ENCODE measurements at places on chromosomes 6 and 20.

DNA sequence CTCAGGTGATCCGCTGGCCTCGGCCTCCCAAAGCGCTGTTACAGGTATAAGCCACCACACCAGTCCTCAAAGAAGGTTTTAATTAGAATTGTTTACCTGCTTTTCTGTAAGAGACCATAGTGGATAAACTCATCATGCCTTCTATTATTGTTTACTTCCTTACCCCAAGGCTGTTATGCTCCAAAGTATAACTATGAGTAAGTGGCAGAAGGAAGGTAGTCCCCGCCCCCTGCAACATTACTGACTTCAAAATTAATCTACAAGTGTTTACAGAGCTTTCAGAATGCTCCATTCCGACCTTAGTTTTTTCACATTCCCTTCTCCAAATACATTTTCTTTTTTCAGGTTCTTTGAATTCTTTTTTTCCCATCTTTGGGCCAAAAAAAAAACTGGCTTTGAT is 480.5 kb upstream of the NOX3 start:
- no peak for DNase-seq

DNA sequence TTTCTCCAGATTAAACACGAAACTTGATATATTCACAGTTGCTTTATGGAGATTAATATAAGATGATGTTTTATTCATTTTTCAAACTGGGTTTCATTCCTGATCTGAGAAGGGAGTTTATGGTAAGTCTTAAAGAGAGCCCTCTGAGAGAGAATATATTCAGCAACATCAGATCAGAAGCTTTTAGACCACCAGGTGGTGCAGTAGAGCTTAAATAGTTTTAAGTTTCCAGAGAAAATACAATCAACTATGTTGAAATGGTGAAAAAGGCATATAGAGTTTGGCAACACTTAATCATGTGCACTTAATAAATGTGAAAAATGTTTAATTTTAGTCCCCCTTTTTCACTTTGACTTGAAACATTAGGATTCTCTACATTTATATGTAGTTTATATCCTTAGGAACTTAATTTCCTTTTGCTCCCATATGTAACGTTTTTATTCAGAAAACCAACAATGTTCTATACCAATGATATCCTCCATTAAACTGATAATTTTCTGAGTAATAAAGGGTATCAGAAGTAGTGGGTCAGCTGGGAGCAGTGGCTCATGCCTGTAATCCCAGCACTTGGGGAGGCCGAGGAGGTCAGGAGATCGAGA is 86.4 kb upstream of the CLDN20 start:
- no peak for DNase-seq

DNA sequence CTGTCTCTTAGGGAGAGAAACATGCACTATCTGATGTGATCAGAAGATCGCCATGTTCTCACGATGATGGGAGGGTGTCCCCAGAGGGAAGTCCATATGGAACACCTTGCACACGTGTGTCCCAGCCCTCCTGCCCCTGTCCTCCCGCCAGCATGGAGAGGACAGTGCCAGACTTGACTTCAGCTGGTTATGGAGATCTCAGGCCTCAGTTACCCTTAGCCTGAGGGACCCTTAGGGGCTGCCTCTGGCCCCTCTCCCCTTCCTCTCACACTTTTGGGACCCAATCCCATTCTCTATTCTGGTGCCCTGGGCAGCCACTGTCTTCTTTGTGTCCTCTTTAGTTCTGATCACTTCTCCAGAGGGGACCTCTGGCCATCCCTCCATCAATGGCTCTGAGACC is 1.6 kb downstream of the TREML4 start:
- DNase-seq: no peak

DNA sequence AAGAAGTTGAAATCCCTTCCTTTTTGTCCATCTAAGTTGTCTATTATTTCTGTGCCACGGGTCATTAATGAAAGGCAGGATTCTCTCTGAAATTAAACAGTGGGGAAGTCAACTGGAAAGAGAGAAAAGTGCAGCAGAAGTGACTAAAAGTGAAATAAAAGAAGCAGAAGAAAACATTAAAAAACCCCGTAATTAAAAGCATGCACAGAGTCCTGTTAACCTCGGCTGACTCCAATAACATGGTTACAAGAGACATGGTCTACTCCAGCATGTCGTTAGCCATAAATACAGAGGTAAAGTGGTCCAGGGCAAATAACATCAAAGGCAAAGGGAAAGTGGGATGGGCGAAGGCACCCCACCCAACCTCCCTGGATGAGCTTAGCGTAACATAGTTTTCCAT is 13.0 kb upstream of the MOXD1 start:
- no peak for DNase-seq

- no peak for DNase-seq
Measured at GRCh38 chr6:133467231-133467981, 226.2 kb downstream of the EYA4 start.

DNA sequence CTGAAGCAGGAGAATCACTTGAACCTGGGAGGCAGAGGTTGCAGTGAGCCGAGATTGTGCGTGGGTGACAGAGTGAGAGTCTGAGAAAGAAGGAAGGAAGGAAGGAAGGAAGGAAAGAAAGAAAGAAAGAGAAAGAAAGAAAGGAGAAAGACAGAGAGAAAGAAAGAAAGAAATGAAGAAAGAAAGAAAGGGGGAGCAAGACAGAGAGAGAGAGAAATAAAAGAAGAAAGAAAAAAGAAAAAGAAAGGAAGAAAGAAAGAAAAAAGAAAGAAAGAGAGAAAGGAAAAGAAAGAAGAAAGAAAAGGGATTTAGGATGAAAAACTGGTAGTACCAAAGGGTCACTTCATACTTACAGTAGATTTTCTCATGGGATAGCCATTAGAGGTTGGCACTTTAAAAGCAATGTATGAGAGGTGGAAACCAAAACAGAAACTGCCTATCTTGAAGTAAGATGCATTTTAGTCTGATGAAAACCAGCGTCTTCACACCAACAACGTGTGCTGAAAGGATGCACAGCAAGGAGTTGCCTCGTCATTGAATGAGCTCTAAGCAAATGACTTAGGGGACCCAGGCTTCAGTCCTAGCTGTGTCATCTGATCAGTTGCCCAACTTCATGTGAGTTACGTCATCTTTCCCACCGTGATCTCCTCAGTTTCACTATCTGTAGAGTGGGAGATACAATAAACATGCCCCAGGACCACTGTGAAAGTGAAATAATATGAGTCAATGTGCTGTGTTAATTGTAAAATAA is 133.9 kb upstream of the NEDD9 start:
- peak; percentile 20 for DNase-seq

DNA sequence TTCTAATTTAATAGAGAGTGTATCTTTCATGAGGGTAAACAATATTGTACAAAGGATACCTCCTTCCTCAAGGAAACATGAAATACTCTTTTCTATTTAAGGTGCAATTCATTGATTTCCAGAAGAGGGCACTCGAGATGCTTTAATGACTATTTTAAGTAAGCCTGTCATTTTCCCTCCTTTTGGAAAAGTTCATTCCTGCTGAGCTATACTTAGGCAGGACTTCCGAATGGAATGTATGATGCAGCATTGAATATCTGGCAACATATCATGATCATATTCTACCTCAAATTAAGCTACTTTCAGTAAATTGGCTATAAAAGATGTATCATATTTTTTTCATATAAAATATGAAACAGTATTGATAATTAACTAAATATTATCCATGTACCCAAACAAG is 5.0 kb downstream of the DST start:
- no peak for DNase-seq

GRCh38 chr6:49582529-49582928 is 32.1 kb downstream of the C6orf141 start:
- DNase-seq: no peak

- no peak for DNase-seq
Measured at GRCh38 chr20:15257569-15257870, 920.1 kb upstream of the FLRT3 start.

- no peak for DNase-seq
Measured at GRCh38 chr6:120764312-120764711, 570.0 kb downstream of the TBC1D32 start.

GRCh38 chr6:141026504-141026903 is 1106.2 kb upstream of the GJE1 start:
- no peak for DNase-seq

- DNase-seq: no peak
Measured at GRCh38 chr6:119108076-119108475, 29.6 kb upstream of the FAM184A start.

- no peak for DNase-seq
Measured at GRCh38 chr20:8853805-8854338, 215.0 kb upstream of the PLCB4 start.

DNA sequence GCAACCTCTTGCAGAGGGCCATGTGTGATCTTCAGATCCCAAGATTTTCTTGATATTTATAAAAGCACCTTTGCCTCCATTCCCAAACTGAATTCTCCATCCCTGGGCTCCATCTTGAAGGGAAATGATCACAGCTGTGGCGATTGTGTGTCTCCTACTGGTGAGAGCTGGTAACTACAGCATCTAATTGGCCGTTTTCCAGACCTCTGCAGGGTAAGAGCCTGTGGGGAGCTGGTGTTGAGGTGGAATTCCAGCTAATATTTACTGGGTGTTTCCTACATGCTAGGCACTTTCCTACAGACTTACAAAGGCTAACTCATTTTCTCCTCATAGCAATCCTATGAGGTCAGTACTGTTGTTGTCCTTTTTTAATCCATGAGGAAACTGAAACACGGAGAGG is 59.2 kb upstream of the FNDC1 start:
- no peak for DNase-seq

DNA sequence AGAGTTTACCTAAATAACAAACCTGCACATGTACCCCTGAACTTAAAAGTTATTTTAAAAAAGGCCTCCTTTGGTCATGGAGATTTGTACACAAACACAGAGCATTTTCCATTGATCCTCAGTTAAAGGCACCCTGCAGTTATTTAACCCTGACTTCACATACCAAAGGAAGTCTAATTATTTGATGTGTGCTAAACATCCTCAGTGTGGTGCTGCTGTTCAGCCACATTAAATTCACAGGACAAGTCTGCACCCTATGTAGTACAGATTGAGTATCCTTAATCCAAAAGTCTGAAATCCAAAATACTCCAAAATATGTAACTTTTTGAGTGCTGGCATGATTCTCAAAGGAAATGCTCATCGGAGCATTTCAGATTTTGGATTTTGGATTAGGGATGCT is 21.4 kb downstream of the KCNQ5 start:
- DNase-seq: no peak

GRCh38 chr20:32893263-32894025 is 34.7 kb downstream of the EFCAB8 start:
- no peak for DNase-seq

DNA sequence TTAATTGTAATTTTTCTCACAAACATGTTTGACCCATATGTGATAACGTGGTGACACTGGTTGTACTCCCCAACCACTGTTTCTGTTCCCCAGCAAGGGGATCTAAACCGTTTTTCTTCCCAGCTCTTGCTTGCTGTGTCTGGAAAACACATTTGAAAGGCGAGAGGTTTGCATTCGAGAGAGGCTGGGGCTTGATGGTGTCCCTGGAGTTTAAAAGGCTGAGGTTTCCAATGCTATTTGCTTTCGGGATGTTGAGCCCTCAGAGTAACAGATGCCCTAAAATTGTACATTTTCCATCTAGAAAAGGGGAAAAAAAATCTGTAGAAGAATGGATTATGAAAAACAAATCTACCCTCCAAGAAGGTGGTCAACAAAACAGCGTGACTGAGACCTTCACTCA is 35.4 kb downstream of the AKAP12 start:
- no peak for DNase-seq

- DNase-seq: no peak
Measured at GRCh38 chr20:37881601-37882343, 21.2 kb upstream of the VSTM2L start.

DNA sequence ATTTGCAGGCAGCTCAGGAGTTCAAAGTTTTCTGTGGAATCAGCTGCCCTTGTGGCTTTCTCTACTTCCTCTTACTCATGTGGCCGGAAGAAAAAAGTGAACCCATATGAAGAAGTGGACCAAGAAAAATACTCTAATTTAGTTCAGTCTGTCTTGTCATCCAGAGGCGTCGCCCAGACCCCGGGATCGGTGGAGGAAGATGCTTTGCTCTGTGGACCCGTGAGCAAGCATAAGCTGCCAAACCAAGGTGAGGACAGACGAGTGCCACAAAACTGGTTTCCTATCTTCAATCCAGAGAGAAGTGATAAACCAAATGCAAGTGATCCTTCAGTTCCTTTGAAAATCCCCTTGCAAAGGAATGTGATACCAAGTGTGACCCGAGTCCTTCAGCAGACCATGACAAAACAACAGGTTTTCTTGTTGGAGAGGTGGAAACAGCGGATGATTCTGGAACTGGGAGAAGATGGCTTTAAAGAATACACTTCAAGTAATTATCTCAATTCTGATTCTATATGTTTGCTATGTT is 1.1 kb downstream of the MGME1 start:
- no peak for DNase-seq

DNA sequence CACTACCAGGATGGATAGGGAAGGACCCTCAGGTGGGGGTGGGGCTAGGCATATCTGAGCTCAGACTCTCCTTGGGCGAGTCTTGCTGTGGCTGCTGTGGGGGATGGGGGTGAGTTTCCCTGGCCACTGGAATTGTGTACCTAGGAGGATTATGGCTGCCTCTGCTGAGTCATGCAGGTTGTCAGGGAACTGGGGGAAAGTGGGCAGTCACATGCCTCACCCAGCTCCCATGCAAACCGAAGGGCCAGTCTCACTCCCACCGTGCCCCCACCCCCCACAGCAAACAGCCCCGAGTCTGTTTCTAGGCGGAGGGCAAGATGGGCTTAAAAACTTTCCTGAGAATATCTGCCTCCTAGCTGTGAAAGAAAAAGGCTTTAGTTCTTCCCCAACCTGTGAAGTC is 210.3 kb upstream of the FERMT1 start:
- no peak for DNase-seq

DNA sequence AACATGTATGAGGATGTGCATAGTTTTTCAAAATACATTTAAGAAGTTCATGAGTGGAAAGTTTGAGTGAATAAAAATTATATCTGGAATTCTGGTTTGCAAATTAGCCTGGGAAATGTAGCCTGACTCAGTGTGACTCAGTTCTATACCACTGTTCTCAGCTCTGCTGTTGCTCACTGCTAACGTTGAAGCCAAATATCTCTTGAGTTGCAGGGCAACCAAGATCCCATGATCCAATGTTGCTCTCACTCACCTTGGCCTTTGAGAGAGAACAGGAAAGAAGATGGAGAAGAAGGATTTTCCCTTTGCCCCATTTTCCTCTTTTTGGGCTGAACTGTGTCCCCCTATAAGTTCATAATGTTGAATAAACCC is 28.9 kb downstream of the PSMB9 start:
- DNase-seq: no peak

GRCh38 chr6:147285087-147285855 is 81.1 kb downstream of the STXBP5 start:
- DNase-seq: no peak

- no peak for DNase-seq
Measured at GRCh38 chr6:40668203-40668602, 81.0 kb upstream of the LRFN2 start.

DNA sequence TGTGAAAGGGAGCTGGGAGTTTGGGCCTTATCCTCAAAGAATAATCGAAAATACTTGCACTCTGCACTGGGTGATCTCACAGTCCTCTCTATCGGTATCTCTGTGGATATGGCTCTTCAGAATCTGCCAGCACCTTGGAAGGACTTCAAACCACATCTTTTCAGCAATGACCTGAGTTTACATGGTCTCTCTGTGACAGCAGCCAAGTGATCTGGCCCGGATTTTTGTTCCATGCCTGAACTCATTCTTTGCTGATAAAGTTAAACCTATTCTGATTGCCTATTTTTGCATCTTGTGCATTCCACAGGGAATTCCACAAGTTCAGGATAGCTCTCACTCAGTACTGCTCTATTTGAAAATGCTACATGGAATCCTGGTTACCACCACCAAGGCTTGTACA is 98.9 kb downstream of the HDGFL1 start:
- DNase-seq: no peak

GRCh38 chr20:25351024-25351360 is 39.6 kb downstream of the ABHD12 start:
- DNase-seq: no peak
